ENCODE measurements at places on chromosomes 3 and 15.
A peak's percentile ranks its signal among the peaks of the same experiment; 100 is the strongest.

DNA sequence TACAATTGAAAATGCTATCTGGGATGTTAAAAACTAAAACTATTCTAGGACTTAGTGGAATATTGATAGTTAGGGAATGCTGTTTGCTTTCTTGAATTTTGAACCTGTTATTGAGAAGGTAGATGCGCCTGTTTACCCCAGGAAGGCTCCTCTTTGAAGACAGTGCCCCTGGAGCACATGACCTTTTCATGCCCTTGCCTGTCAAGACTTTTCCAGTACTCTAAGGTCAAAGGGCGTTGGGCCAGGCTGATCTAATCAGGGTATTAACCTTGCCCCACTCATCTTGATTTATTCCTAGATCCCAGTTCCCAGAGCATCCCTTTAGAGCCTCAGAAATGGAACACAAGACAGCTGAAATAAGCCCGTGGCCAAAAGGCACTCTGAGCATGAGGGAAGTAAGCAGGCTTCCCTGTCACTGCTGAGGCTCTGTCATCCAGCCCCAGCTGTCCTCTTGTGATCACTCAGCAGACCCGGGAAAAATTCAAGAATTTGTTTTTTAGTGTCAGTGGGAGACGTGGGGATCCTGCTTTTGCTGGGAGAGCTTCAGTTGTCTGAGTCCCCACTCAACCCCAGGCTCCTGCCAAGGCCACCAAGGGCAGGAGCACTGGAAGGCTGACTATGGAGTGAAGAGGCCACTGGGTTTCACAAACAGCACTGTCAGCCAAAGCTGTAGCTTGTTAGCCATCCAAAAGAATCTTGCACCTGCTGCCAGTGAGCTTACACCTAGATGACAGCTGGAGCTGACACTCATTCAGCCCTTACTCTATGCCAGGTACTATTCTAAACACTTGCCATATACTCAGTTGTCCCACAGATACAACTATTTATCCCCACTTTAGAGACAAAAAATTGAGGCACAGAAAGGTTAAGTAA, 169.0 kb downstream of the PGPEP1L start:
- DNase-seq, result no peak

GRCh38 chr3:81962396-81962795, 201.0 kb upstream of the GBE1 start:
- DNase-seq, result no peak

DNA sequence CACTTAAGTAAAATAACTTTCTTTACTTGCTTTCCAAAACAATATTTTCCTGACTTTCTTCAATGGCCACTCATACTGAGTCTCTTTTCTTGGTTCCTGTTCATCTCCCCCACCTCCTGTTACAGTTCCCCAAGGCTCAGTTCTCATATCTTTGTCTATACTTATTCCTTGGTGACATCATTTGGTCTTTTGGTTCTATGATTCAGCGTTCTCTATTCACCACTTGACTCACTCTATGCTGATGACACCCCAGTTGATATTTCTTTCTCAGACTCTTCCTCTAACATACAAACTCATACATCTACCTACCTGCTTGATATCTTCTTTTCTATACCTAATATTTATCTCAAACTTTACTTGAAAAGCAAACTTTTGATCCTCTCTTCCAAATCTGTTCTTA, 85.0 kb upstream of the P3H2 start:
- DNase-seq, result peak; percentile 87

GRCh38 chr3:193481436-193481835, 73.3 kb downstream of the ATP13A4 start:
- DNase-seq, result no peak

DNA sequence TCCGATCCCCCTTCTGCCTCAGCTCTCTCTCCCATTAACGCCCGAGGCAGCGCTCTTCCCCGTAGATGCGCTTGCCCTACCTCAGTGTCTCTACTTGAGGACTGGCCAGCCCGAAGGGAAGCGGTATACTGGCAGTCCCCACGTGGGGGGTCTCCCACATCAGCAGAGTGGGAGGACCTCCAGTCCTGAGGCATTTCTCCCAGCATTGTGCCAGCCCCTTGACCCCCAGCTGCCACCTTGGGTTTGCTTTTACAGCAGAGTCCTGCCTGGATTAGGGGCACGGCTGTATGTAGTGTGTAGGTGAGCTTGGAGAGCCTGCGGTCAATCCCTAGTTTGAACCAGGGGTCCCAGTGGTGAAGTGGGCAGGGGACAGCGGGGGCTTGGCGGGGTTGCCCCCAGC, 767 bp downstream of the SEMA3F start:
- no peak for DNase-seq

DNA sequence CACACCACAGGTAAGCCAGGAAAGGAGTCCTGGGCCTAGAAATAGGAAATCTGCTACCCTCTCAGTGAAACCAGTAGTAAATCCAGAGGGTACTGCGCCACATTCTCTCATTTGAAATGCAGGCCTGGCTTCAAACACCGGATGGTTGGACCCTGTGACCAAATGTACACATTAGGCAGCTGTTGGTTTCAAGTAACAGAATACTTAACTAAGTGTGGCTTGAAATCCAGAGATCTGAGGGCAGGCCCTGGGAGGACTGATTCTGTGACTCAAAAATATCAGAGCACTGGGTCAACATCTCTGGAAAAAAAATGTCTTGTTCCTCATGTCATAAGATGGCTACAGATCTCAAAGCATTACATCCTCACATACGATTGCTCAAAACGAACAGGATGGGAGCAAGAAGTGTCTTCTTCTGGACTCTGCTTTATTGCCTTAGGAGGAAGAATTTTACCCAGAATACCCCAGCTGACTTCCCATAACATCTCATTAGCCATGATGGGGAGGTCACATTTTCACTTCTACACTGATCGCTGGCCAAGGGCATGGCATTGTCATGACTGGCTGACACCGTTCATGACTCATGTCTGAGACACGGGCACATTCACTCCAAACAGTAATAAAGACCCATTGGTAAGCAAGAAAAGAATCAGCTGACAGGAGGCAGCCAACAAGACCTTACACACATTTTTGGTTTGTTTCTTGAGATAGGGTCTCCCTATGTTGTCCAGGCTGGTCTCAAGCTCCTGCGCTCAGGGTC, 166.0 kb downstream of the ARRDC4 start:
- no peak for DNase-seq

GRCh38 chr15:62105266-62105665, 38.5 kb downstream of the C2CD4A start:
- no peak for DNase-seq

DNA sequence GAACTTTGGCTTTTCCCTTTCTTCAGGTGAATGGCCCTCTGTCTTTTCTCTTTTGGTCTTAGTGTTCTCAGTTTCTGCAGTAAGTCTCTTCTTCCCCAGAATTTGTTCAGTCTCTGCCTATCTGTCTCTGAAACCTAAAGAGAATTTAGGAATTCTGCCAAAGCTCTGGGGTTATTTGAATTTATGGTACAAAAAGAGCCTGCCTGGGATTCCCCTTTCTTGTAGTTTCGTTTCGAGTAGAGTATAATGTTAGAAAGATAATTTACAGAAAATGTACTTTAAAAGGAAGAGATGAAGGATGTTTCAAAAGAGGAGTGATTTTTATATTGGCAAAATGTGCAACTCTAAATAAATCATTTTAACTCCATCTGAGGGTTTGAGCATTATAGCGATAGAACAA, 247.4 kb upstream of the SATB1 start:
- DNase-seq, result no peak

GRCh38 chr3:66019896-66020295, 18.8 kb downstream of the MAGI1 start:
- no peak for DNase-seq

- DNase-seq, result no peak
Measured at GRCh38 chr3:73624821-73625665, at the start of gene PDZRN3. Gene PDZRN3 (minus strand): TSS chr3:73624941.

DNA sequence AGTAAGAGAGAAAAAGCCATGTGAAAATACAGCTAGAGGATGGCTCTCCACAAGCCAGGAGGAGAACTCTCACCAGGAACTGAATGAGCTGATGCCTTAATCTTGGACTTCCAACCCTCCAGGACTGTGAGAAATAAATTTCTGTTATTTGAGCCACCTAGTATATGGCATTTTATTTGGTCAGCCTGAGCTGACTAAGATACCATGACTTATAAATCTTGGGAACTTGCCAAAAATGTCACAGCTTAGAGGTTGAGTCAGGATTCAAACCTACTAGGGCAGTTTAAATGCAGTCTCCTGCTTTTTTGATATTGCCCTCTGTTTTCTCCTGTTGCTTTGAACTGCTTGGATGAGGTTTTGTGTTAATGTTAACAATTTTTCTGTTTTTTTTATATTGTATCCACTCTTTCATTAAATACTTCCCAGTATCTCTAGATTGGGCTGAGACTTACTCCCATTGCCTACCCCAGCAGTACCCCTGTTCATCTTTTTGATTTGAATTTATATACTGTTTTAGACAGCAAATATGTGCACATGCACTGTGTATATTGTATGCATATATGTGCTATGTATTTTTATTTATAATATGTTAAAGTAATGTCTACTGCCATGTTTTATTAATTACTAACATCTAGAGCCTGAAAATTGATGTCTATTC, 1223.2 kb downstream of the OTOL1 start:
- DNase-seq, result no peak

- peak; percentile 73 for DNase-seq
Measured at GRCh38 chr3:129690406-129690805, 83.9 kb upstream of the PLXND1 start.

DNA sequence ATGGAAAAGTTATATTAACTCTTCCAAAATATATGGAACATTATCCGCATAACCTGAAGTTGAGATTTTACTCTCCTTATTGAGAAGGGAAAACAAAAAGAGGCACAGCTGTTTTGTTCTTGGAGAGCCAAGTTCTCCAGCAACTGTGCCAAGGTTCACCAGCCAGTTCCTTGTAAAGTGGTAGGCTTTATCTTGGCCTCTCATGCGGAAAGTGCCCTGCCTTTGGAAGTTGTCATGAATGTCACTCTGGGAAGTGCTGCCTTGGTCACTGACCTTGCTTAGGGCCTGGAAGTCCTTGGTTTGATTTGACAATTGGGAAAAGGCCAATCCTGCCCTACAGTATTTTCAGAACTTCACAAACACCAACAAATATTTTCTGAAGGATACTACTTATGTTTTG, 44.2 kb upstream of the THRB start:
- DNase-seq, result no peak

DNA sequence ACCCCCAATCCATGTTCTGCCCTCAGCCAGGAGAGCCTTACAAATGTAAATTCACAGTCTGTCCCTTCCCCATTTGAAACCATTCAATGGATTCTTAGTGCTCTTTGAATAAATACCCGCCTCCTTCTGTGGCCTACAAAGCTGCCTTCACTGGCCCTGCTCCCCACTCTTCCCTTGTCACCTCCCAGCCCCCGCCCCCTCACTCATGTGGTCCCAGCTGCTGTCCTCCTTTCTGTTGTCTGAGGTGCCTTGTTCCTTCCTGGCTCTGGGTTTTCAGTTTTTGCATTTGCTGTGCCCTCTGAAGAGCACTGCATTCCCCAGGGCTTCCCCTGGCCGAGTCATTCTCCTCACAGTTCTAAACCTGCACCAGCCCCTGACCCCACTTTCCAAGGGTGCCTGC, 3.2 kb downstream of the EFCAB12 start:
- DNase-seq, result no peak

DNA sequence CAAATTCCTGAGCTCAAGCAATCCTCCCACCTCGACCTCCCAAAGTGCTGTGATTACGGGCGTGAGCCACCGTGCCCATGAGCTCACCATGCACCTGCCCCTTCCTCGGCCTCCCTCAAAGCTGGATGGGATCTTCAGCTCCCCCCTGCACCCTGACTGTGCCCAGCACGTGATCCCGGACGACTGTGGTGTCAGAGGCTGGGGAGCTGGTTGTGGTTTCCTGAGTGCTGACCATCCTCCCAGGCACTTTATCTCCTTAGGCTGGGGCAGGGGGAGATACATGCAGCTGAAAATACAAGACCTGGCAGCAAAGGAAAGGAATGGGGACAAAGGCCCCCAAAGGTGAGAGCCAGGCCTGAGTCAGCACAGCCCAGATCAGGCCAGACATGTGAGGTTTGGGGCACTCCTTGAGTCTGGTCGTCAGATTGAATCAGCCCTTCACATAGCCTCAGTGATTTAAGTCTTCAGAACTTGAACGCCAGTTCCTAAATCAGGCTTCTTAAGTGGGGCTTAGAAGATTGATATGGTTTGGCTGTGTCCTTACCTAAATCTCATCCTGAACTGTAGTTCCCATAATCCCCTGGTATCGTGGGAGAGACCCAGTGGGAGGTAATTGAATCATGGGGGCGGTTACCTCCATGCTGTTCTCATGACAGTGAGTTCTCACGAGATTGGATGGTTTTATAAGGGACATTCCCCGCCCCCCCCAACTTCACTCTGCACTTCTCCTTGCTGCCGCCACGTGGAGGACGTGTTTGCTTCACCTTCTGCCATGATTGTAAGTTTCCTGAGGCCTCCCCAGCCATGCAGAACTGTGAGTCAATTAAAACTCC, 35.8 kb downstream of the PRKCD start:
- DNase-seq, result peak; percentile 77

DNA sequence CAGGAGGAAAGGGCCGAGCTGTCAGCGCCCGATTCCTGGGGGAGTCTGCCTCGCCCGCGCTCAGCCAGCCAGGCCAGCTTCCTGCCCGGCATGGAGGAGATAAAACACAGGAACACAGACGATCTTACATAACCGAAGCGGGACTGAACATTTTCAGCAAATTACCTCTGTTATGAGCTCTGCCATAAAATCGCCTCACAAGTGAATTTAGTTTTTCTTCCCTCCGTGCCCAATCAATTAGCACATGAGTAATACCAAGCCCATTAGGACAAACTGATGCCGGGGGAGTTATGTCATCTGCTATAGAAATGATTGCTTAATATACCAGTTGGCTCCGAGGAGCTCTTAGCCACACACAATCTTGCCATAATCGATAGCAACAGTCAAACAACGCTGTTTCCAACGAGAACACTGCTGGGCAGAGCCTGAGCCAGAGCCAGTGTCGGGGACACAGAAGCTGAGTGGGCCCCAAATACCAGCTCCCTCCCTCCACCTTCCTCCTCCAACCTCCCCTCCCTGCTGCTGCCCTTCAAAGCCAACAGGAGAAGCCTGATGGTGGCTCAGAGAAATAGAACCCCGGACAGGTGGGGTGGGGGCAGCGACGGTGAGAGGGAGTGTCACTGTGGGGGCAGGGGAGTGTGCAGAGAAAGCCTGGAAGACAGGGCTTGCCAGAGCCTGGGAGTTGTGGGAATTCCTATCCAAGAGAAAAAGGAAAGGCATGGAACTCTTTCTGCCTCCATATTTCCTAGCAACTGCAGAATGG, 279.4 kb upstream of the TLE3 start:
- peak; percentile 60 for DNase-seq

DNA sequence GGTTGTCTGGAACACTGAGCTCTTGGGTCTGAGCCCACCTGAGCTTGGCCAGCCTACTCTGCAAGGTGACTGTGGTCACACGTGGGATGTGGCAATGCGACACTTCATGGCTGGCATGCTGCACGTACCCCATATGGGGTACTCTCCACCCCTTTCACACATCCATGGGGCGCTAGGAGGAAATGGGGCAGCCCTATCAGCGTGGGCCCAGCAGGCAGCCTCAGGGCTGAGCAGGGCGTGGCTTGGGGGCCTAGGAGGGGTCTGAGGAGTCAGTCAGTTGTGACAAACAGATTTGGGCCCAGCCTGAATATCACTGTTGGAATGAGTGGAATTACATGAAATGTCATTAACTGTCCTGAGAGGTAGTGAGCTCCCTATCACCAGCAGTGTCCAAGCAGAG, 82.3 kb upstream of the LINGO1 start:
- no peak for DNase-seq

- peak; percentile 60 for DNase-seq
Measured at GRCh38 chr15:66840615-66841390, 138.8 kb downstream of the SMAD6 start.

- DNase-seq, result no peak
Measured at GRCh38 chr3:127387556-127388153, 99.8 kb upstream of the PRR20G start.

Data from suppressor macrophage (primary cell).